ENCODE measurements at places on chromosomes 3 and 15.

GRCh38 chr3:47291158-47291753 lies 8.5 kb downstream of the KLHL18 start:
- no peak for DNase-seq
- H3K4me1 ChIP-seq: peaks cover 47% of the 10 kb centered on the region
- no peak overlapping the region for H3K27ac ChIP-seq
- H3K4me3 ChIP-seq: no peak overlapping the region
- no peaks in the 10 kb centered on the region for H3K27me3 ChIP-seq

GRCh38 chr15:59307165-59307537 lies 65.5 kb downstream of the MYO1E start:
- peaks cover 49% of the 10 kb centered on the region for H3K27me3 ChIP-seq
- no peaks in the 10 kb centered on the region for H3K4me1 ChIP-seq
- no peak for DNase-seq
- H3K4me3 ChIP-seq: no peak overlapping the region
- H3K36me3 ChIP-seq: peaks cover 3% of the 10 kb centered on the region

DNA sequence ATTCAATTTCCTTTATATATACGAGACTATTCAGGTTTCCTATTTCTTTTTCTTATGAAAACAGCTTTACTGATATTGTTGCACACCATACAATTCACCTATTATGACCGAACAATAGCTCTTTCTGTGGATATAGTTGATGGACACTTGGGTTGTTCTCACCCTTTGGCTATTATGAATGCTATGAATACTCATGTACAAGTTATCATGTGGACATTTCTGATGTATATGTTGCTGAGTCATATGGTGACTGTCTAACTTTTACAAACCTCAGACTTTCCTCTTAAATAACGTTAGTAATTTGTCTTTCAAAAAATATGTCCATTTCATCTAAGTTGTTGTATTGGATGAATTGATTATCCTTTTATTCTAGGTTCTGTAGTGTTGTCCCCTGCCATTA lies 15.7 kb upstream of the USF3 start:
- H3K27me3 ChIP-seq: peaks cover 20% of the 10 kb centered on the region
- no peak overlapping the region for H3K4me3 ChIP-seq
- H3K27ac ChIP-seq: no peak overlapping the region
- peaks cover 7% of the 10 kb centered on the region for H3K4me1 ChIP-seq
- H3K36me3 ChIP-seq: peaks cover 7% of the 10 kb centered on the region

DNA sequence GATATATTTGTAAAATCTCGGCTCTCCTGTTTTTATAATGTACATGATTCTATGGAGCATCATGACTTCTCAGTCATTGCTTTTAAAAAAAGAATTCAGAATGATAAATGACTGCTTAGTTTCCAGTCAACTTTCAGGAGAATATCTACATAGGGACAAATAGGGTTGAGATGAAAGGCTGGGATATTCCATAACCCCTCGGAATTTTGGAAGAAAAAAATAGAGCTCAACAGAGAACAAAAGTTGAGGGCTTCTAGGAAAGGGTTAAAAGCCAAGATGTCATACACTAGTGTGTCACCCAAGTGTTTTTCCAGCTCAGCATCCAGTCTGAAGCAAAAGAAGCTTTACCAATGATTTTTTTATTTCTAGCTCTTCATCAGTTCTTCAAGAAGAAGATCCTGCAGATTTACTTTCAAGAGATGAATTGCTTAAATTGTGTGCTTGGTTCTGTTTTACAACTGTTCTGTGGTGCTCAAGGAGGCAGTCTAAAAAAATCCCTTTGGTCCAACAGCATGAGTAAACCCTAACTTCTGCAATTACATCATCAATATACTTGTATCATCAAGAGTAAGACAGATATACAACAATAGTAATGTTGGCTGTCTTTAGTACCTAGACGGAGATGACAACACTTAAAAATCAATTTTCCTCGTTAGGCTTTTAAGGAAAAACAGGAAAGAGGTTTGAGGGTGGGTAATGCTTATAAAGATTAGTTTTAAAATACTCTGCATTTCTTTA lies 979 bp downstream of the UNC13C start:
- peaks cover 13% of the 10 kb centered on the region for H3K27me3 ChIP-seq
- no peak overlapping the region for H3K27ac ChIP-seq
- no peak for DNase-seq
- no peaks in the 10 kb centered on the region for H3K4me1 ChIP-seq
- H3K36me3 ChIP-seq: no peaks in the 10 kb centered on the region

DNA sequence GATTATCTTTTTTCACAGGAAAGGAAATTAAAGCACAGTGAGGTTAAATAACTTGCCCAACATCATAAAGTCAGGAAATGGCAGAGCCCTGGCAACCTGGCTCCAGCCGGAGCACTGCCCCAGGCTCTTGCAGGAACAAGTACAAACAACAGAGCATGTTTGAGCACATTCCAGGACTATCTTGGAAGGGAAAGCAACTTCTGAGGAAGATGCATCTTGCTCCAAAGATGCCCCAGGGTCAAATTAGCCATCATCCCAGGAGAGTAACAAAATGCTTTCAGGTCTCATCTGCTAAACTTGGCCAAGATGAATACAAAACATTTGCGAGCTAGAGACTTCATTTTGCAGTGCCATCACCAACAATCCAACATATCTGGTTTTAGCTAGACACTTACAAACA lies 162.4 kb upstream of the LRRN1 start:
- DNase-seq: no peak
- H3K27me3 ChIP-seq: no peaks in the 10 kb centered on the region
- no peaks in the 10 kb centered on the region for H3K4me1 ChIP-seq
- H3K4me3 ChIP-seq: no peak overlapping the region

- no peak overlapping the region for H3K27ac ChIP-seq
- H3K36me3 ChIP-seq: no peaks in the 10 kb centered on the region
- H3K27me3 ChIP-seq: no peaks in the 10 kb centered on the region
- H3K4me3 ChIP-seq: no peak overlapping the region
- DNase-seq: no peak
- H3K4me1 ChIP-seq: peaks cover 34% of the 10 kb centered on the region
Observed at GRCh38 chr3:5017925-5018531, 38.8 kb downstream of the BHLHE40 start.

- H3K4me1 ChIP-seq: no peaks in the 10 kb centered on the region
- no peak overlapping the region for H3K4me3 ChIP-seq
- no peak overlapping the region for H3K27ac ChIP-seq
- peaks cover 15% of the 10 kb centered on the region for H3K27me3 ChIP-seq
- no peaks in the 10 kb centered on the region for H3K36me3 ChIP-seq
Observed at GRCh38 chr3:169356284-169356955, 307.1 kb downstream of the MECOM start.

- peaks cover 2% of the 10 kb centered on the region for H3K36me3 ChIP-seq
- peaks cover 21% of the 10 kb centered on the region for H3K4me1 ChIP-seq
- peak overlapping the region; percentile 52 for H3K4me3 ChIP-seq
- DNase-seq: no peak
- peaks cover 95% of the 10 kb centered on the region for H3K27me3 ChIP-seq
Observed at GRCh38 chr15:88257311-88258092, 963 bp upstream of the NTRK3 start.

DNA sequence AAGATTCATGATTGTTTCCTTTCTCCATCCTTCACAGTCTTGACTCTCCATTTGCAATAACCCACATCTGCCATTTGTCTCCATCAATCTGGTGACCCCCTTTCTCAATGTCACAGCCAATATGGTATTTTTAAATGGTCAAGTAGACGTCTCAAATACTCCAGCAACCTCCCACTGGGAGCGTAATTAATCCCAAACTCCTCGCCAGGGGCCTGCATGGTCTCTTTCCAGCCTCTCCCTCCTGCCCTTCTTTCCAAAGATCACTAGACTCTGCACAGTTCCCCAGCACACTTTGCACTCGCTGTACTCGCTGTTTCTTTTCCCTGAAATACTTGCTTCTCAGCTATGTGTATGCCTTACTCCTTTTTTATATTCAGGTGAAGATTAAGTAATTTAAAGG lies 115.3 kb downstream of the PLCH1 start:
- no peak overlapping the region for H3K27ac ChIP-seq
- H3K27me3 ChIP-seq: peaks cover 13% of the 10 kb centered on the region
- H3K4me3 ChIP-seq: no peak overlapping the region
- H3K36me3 ChIP-seq: no peaks in the 10 kb centered on the region
- DNase-seq: no peak

GRCh38 chr3:143295201-143296080 lies 175.9 kb downstream of the CHST2 start:
- H3K27ac ChIP-seq: no peak overlapping the region
- no peaks in the 10 kb centered on the region for H3K27me3 ChIP-seq
- no peak for DNase-seq
- peaks cover 1% of the 10 kb centered on the region for H3K36me3 ChIP-seq

Data from central memory CD8-positive, alpha-beta T cell (primary cell).